ENCODE measurements at places on chromosomes 2 and 18. TPM values are rescaled to one million over a fixed set of nuclear protein-coding genes. Genes with fewer than 3 reads are reported as not detected.

The CPLX4 gene
- total RNA-seq, result 0.55 TPM

DNA sequence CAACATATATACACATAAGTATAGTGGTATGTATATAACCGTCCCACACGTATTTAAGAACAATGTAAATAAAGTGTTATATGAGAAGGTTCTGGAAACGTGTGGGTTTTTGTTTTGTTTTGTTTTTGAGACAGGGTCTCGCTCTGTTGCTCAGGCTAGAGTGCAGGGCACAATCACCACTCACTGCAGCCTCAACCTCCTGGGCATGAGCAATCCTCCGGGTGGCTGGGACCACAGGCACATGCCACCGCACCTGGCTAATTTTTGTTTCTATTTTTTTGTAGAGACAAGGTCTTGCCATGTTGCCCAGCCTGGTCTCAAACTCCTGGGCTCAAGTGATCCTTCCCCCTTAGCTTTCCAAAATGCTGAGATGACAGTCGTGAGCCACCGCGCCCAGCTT, 6.2 kb downstream of the ADAM17 start:
- no peak for DNase-seq

The PKDCC gene
- 86.0 TPM for total RNA-seq

DNA sequence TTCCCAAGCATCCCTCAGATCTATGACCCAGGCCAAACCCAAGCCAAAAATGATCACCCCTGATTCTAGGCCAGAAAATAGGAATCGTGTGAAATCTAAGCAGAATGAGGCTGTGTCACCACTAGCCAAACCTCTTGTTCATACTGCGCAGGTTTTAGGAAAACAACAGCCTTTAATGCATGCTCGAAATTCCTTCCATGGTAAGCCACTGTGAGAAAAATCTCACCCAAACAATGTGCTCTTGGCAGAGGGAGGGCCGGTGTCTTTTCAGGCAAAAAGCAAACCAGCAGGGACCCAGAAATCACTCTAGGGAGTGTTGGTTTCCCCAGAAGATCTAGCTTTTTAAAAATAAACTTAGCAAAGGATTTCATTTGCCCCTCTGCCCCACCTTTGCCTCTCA, 71.2 kb upstream of the FOSL2 start:
- DNase-seq, result no peak

GRCh38 chr18:59228351-59228750, 8.4 kb downstream of the GRP start:
- no peak for DNase-seq

DNA sequence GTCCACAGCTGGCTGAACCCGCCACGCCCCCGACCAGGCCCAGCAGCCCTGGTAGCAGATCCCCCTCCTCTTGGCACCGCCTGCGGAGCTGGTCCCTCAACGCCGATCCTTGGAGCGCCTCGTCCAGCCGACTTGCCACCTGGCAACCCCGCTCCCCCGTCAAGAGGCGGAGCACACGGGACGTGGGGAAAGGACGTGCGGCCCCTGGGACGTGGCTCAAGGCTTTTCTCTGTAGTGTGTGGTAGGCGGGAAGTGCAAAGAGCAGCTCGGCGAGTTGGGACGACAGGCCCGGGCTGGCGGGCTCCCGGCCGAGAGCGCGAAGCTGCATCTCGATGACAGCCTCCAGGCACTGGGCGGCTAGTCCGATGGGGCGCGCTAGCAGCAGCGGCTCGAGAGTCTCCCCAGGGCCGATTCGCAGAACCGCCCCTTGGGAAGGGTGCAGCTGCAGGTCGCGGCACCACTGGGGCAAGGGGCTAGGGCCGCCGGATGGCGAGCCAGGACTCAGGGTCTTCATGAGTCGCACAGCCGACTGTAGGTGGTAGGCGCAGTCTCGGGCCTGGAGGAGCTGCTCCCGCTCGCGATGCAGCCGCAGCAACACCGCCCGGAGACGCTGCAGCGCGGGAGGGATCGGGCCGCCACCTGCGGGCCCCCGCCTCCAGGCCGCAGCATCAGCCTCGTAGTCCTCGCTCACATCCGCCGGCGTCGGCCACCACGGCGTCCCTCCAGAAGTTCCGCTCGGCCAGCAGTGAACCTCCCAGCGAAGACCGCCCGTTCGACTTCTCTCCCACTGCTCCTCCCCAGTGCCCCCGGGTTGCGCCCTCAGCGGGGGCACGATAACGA, 617 bp downstream of the CCDC142 start:
- DNase-seq, result peak; percentile 36

The MYL12B gene
- 215 TPM for total RNA-seq

DNA sequence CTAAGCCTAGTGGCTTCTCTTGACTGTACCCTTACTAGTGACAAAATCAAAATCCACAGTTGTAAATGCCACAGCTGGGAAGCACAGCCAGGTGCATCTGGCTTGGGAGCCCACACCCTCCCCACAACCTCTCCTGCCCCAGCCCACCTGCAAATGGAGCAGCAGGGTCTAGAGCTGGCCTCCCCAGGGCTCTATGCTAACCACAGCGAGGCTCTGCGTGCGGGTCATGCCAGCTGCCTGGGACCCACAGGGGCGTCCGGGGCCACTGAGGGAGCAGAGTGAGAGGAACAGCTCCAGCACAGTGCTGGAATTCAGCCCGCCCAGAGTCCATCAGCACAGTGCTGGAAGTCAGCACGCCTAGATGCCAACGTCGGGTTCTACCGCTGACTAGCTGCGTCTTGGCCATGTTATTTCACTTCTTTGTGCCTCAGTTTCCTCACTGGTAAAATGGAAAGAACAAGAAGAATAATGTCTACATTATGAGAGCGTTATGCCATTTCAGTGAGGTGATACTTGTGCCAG, 109.1 kb upstream of the ID2 start:
- DNase-seq, result no peak

DNA sequence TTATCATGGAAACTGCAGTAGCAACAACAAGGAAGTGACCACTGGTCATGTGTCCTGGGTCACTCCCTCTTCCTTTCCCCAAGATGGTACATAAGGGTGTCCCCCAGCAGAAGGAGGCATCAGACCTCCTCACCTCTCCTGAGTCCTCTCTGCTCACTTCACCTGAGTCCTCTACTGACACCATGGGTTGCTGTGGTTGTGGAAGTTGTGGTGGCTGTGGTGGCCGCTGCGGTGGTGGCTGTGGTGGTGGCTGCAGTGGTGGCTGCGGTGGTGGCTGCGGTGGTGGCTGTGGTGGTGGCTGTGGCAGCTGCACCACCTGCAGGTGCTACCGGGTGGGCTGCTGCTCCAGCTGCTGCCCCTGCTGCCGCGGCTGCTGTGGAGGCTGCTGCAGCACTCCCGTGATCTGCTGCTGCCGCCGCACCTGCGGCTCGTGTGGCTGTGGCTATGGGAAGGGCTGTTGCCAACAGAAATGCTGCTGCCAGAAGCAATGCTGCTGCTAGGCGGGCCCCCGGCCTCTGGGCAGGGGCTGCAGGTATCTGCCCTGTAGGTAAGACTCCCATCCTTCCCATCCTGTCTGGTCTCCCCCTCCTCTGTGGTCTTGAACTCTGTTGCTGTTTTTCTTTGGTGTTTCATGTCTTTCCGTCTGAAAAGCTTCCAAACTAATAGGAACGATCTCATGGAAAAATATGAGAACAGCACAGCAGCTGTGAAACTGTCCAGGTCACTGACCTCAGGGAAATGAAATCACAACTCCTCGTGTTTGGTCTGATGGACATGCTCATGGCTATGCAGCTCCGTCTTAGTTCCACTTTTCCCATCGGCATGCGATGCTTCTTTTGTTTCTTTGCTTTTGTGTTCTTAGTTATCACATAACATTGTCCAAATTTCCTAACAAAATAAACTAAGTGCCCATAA, at the start of gene SCYGR4:
SCYGR4 (plus strand) TSS at position 183 of the 915 bp plus-strand sequence; CDS start at position 183, 0 bp downstream.
- DNase-seq, result no peak

GRCh38 chr2:62956651-62957050, 94.0 kb upstream of the OTX1 start:
- DNase-seq, result no peak

DNA sequence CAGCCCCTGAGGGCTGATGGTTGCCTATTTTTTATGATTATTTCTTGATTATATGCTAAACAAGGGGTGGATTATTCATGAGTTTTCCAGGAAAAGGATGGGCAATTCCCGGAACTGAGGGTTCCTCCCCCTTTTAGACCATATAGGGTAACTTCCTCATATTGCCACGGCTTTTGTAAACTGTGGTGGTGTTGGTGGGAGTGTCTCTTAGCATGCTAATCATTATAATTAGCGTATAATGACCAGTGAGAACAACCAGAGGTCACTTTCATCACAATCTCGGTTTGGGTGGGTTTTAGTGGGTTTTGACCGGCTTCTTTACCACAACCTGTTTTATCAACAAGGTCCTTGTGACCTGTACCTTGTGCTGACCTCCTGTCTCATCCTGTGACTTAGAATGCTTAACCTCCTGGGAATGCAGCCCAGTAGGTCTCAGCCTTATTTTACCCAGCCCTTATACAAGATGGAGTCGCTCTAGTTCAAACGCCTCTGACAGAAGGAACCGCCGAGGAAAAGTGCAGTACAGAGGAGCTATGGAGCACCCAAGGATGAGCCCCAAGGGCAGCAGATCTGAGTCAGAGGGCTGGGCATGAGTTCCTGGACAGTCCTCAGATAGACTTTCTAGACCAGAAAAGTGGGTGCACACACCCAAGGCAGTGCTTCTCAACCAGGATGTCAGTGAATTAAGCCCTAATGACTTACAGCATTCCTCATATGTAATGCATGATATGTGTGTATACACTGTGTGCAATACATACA, 37.1 kb upstream of the ASAP2 start:
- no peak for DNase-seq

- DNase-seq, result no peak
Measured at GRCh38 chr2:129915303-129915840, 64.1 kb upstream of the RAB6C start.

- no peak for DNase-seq
Measured at GRCh38 chr2:234710587-234710986, 213.7 kb upstream of the ARL4C start.

DNA sequence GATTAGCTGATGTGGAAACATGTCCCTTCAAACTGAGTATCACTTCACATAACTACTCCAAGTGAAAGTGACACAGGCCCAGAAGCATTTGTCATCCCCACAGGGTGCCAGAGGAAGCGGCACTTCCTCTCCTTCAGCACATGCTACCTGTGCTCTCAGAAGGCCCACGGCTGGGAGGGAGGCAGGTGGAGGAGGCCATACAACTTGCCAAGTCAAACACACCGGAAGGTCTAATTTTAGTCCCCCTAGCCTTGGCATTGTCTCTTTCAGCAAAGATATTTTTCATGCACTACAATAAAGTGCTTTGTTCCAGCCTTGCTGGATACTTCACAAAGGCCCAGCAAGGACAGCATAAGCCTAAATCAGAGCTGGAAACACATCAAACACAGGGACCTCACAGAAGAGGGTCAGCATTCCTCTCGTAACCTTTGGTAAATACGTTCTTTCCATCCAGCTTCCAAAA, 38.0 kb downstream of the VSNL1 start:
- DNase-seq, result peak; percentile 20

The FN1 gene
- 66.3 TPM for total RNA-seq

- DNase-seq, result no peak
Measured at GRCh38 chr2:236008006-236008405, 160.2 kb downstream of the GBX2 start.

The CHRNG gene
- total RNA-seq, result not detected

The SUCLG1 gene
- 48.0 TPM for total RNA-seq

The LCLAT1 gene
- 39.4 TPM for total RNA-seq

The MRPS9 gene
- 30.5 TPM for total RNA-seq

- DNase-seq, result no peak
Measured at GRCh38 chr2:240582781-240583180, 3.8 kb upstream of the CAPN10 start.

- no peak for DNase-seq
Measured at GRCh38 chr2:28129955-28130695, 239.6 kb downstream of the BABAM2 start.

DNA sequence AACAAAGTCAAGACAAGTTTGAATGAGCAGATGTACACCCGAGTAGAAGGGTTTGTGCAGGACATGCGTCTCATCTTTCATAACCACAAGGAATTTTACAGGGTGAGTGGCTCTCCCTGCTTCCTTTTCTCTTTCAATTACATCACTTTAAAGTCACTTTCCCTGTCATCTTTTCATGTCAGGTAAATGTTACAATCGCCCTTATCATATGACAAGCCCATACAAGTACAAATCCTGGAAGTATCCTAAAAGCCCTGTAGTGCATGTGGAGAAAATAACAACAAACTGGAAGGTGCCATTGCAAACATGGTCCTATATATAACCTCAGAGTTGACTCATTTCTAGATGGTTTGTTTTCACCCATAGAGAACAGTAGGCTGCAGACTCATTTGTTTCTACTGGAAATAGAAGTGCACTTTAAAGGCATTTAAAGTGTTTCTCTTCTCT, 126.0 kb downstream of the SP100 start:
- DNase-seq, result no peak

Measured in testis (tissue), 5 donors.